ENCODE measurements at places on chromosomes 7 and 10. TPM values are rescaled to one million over a fixed set of nuclear protein-coding genes. Genes with fewer than 3 reads are reported as not detected.

DNA sequence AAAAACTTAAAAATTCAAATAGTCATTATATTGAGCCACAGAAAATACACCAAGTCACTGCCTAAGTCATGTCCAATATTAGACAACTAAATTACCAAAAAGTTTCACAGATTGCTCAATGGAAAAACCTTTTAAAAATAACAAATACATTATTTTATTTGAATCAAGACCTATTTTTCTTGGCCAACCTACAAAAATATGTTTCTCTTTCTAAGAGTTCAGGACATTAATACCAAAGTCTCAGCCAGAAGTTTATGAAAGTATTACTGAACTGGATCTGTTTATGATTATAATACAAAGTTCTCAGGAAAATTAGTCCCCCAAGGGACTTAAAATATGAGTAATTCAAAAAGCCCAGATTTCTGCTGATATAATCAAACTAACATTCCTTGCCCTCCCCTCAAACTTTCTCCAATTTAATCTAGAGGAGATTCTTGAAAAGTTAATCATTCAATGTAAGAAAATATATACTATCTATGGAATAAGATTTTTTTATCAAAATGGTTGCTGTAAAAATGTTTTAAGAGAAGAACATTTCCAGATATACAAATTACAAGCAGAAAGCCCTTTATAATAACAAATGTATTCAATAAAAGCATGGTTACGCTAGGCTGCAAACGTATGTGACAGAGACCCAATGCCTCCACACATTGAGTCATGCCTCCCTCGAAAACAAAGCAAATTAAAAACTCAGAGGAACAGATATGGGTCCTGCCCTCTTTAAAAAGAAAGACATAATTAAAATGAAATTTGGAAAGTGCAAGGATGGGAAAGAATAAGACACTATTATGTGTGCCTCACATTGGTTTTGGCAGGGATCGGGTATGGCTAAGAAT is 381.6 kb downstream of the PARD3 start:
- no peak for DNase-seq

Gene SEMA3D
- total RNA-seq: 1.9 TPM

GRCh38 chr10:1382711-1383110 is 326.5 kb downstream of the WDR37 start:
- DNase-seq: no peak

DNA sequence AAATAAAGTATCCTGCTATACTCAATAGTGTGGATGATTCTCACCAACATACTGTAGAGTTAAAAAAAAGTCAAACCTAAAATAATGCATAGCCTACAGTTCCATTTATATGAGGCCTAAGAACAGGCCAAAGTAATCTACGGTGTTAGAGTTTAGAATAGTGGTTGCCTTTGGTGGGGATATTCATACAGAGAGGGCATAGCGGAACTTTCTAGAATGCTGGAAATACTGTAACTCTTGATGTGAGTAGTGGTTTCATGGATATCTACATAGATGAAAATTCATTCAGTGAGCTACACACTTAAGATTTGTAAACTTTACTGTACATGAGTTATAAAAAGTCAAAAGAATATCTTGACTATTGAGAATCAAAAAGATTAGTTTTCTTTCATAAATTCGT is 349.9 kb upstream of the NFE2L3 start:
- DNase-seq: no peak

Gene IFIT2
- total RNA-seq: 4.3 TPM

GRCh38 chr7:45027774-45028114 is 27.7 kb downstream of the CCM2 start:
- DNase-seq: peak; percentile 70

Gene RUFY2
- 12.0 TPM for total RNA-seq

DNA sequence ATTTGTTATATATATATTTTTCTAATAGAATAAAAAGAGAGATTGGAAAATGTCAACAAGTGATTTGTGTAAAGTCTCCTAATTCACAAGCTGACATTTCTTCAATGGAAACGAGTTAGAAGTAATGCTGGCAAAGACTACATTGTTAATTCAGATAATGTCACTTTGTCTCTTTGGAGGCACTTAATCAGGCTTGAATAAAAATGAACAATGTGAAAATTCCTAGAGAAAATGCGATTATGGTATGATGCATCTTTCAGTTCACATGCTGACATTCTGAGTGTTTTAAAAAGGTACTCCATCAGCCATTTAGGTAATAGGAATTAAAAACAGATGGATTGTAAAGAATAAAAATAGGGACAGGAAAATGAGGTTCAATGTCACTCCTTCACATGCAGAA is 100.1 kb downstream of the SLC13A1 start:
- DNase-seq: no peak

Gene CHN2
- 33.6 TPM for total RNA-seq

Gene FAM180A
- total RNA-seq: 25.1 TPM

DNA sequence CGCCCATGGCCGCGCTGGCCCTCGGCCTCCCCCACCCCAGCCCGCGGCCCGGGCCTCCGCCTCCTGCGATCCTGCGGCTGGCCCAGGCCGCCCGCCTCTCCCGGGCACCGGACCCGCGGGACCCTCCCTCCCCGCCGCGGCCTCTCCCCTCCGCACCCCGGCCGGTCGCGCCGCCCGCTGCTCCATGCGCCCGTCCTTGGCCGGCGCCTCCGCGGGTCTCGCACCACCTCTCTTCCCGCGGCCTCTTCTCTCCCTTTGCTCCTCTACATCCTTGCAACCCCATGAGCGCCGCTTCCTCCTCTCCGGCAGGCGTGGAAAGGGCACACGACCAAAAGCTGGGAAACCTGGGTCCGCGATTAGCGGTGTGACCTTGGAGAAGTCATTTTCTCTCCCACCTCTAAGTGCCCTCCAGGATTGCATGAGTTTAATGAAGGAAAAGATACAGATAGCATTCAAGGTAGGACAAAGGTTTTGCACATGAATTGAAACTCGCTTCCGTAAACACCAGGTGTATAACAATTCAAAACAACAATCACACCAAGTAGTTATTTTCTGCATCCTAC is 448 bp upstream of the SRPK2 start:
- DNase-seq: no peak

DNA sequence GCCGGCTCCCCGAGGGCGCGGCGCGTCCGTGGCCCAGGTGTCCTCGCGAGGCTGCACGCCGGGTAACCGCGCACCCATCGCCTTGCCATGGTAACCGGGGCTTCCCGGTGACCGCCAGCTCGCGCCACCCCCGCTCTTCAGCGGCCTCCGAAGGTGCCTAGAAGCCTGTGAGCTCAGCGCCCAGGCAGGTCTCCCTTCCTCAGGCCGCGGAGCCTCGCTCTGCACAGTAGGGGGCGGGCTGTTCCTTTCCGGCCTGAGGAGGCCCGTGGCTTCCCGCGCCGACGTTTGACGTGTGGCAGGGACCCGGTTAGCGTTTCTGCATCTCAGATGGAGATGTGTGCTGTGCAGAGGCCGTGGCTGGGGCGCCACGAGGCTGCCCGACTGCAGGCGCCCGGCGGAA is 117.1 kb downstream of the DYNC2I1 start:
- no peak for DNase-seq

DNA sequence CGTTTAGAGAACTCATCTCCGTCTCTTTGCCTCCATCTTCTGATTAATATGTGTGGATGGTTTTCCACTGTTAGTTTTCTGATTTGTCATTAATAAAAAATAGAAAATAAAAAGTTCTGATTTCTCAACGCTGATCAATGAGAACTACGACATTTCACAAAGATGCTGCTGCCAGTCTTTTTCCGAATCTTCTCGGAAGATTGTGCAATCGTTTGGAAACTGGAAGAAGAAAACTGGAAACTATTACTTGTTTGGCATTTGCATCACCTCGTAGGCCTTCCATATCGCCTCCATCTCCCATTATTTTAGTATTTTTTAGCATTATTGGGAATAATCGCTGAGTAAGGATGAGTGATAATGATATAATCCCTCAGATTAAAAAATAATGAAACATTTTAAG is 123.2 kb upstream of the KLF6 start:
- no peak for DNase-seq

GRCh38 chr10:58851606-58852005 is 324.8 kb upstream of the PHYHIPL start:
- no peak for DNase-seq

Gene HOXA5
- total RNA-seq: 0.30 TPM

Gene DNA2
- total RNA-seq: 3.5 TPM
